ENCODE measurements at places on chromosomes 7 and 10. TPM values are rescaled to one million over a fixed set of nuclear protein-coding genes. Genes with fewer than 3 reads are reported as not detected.

GRCh38 chr10:47137311-47137851 is 162.6 kb upstream of the GDF10 start:
- no peak for DNase-seq

DNA sequence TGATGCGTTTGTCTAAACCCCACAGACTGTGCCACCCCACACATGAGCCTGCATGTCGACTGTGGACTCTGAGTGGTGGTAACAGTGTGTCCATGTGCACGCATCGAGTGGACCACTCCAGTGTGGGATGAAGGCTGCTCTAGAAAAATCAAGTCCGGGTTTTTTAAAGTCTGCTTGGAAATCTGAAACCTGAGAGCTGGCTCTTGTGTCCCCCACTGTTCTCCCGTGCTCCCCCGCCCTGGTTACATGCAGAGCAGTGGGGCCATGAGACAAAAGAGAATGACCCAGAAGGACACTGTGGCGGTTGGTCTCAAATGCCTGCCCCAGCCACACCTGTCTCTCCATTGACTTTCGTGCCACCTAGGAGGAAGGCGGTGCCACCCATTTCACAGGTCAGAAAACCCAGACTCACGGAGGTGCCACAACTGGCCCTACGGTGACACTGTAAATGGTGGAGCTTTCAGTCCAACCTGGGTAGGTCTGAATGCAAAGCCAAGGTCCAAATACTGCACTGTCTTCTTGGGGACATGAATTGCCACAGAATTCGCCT is 27.3 kb upstream of the PWWP2B start:
- no peak for DNase-seq

- DNase-seq: peak; percentile 33
These were observed 216.4 kb downstream of the HECW1 start for GRCh38 chr7:43328785-43329380.

DNA sequence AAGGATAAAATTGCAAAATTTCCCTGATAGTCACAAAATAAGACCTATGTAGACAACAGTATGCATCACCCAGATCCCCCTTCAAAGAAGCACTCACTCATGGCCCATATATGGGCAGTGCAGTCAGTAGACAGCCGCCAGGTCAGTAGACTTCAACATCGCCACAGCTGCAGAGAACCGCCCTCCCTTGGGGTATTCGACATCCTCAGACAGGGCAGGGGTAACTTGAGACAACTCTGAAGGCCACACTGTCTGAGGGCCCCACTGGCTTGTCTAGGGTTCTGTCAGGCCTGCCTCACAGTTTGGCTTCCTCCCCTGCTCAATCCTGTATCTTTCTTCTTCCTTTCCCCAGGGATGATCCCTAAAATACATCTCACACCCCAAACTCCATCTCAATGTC is 172.3 kb downstream of the IMMP2L start:
- DNase-seq: no peak

DNA sequence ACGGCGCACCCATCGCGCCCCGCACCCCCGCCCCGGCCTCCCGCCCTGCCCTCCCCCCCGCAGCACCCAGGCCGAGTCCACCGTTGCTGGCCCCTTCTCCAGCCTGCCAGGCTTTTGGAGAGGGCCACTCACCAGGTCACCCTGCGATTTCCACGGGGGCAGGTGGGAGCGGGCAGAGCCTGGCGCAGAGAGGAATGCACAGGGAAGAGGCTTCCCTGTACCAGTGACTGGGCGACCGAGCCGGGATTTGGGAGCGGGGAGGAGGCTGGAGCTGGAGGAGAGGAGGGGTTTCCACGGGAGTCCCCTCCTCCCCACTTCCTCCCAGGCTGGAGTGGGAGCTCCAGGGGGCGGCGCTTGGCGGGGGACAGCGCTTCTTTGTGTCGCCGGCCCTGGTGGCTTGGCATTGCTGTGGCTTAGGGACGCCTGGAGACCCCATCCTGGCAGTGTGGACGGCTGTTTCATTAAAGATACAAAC is 19.3 kb downstream of the TCAF1 start:
- peak; percentile 51 for DNase-seq

DNA sequence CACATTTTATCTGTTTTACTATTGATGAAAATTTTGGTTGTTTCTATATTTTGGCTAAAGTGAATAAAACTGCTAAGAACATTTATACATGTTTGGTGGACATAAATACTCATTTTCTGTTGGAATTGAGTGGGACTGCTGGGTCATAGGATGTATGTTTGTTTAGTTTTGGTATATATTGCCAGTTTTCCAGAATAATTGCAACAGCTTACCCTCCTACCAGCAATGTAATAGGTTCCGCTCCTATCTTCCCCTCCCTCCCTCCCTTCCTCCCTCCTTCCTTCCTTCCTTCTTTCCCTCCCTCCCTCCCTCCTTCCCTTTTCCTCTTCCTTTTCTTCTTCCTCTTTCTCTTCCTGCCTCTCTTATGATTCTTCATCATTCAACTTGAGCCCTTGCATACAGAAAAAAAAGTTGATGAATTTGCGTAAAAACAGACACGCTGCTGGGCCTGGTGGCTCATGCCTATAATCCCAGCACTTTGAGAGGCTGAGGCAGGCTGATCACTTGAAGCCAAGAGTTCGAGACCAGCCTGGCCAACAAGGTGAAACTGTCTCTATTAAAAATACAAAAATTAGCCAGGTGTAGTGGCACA is 23.5 kb downstream of the VKORC1L1 start:
- DNase-seq: no peak

DNA sequence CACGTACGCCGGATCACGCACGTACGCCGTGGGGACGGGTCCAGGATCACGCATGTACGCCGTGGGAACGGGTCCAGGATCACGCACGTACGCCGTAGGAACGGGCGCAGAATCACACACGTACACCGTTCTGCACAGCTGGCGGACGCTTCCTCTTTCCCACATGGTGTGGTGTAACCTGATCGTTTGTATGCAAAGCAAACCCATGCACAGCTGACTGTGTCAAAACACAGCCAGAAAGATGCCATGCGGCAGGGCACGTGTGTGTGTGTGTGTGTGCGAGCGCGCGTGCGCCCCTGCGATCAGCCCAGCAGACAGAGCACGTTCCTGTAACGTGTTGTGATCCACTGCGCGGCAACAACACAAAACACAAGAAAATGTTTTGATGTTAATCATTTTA is 573.6 kb downstream of the DNAJB6 start:
- peak; percentile 35 for DNase-seq

DNA sequence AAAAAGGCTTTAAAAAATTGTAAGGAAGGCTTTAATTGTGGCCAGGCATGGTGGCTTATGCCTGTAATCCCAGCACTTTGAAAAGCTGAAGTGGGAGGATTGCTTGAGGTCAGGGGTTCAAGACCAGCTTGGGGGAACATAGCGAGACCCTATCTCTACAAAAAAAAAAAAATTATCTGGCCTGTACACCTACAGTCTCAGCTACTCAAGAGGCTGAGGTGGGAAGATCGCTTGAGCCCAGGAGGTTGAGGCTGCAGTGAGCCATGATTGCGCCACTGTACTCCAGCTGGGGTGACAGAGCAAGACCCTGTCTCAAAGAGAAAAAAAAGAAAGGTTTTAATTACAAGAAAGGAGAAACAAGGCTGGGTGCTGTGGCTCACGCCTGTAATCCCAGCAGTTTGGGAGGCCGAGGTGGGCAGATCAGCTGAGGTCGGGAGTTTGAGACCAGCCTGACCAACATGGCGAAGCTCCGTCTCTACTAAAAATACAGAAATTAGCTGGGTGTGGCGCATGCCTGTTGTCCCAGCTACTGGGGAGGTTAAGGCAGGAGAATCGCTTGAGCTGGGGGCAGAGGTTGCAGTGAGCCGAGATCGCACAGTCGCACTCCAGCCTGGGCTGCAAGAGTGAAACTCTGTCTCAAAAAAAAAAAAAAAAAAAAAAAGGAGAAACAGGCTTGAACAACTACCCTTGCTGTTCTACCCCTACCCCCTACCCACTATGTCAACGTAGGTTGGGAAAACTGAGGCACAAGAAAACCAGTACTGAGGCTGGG is 83.7 kb downstream of the CARD11 start:
- no peak for DNase-seq

DNA sequence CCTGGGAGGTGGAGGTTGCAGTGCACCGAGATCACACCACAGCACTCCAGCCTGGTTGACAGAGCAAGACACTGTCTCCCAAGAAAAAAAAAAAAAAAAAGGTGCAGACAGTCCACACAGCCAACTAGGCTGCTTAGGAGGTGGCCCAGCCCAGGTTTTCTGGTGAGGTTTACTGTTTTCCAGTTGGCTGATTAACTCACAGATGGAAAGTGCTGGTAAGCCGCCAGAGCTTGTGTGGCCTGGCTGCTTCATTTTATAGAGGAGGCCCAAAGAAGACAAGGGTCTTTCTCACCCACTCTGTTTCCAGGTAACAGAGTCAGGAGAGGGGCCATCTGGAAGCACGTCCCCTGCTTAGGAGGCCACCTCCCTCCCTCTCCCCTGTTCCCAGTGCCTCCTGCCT is 6.2 kb downstream of the RHBDD2 start:
- DNase-seq: peak; percentile 48

DNA sequence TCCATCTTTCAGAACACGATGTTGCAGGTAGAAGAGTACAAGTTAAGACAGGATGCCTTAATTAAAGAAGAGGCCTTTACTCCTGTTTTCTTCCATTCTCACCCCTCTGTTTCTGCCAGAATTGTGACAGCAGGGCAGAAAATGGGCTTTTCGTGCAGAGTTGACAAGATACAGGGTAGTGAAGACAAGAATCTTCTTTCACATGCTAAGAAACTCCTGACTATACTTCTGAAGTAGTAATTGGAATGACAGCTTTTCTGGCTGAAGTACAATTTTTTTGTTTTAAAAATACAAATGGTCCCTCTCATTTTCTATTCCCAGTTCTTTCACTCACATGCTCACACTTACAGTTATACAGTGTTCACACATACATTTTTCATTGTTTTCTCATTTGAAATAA is 22.1 kb downstream of the HDAC9 start:
- DNase-seq: no peak

- peak; percentile 21 for DNase-seq
These were observed 57.2 kb downstream of the FAM171A1 start for GRCh38 chr10:15313843-15314242.

DNA sequence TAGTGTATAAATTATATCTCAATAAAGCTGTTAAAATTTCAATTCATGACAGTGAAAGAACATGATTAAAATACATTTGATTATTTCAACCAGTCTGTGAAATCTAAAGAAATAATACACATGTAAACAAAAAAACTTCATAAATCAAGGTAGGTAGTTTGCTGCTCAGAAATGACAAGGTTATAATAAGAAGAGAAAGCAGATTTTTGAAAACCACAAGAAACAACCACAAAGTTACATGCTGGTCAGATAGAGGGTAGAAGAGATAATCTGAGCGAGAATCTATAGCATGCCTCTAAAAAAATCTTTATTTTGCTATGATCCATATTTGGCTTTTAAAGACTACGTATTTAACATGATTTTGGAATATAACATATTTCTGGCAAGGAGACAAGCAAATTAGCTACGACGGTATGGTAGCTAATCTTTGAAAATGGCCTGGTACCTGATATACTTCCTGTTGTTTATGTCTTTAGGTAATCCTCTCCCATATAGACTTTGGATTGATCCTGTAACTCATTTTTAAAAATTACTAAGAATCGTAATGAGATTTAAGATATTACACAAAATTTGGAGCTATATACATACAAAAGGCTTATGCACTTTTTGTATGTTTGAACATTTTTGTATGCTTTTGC is 23.5 kb upstream of the VCL start:
- no peak for DNase-seq

DNA sequence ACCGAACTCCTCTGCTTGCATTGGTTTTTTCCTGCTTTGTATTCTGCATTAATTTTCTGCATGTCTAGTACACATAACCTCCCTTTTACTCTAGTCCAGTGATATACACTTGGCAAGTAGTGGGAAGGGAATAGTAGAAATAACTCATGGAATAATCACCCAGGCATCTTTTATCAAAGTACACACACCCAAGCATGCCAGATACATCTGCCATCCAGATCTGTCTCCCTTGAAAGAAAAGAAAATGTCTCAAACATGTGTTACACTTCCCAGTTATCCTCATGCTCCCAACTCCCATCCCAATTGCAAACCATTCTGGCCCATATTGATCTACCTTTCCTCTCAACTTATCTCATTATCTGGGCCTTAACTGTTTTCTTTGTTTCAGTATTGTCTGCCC is 79.0 kb downstream of the PHYHIPL start:
- DNase-seq: no peak

- no peak for DNase-seq
These were observed 697 bp upstream of the SNX13 start for GRCh38 chr7:17940951-17941431.

DNA sequence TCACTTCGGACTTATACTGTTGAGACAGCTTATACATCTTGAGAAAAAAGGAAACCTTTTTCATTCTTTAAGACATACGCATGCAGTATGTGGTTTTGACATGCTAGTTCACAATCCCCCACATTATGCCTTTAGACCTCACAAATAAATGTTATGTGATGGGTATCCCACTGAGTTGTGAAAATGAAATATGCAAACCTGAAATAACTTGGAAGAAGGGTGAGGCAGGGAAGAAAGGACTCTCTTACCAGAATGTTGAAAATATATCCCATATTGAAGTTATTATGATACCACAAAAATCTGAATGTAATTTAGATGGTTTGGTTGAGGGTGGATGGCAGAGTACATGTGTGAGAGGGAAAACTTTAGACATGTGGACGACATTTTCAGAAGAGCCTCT is 379.8 kb downstream of the BBS9 start:
- DNase-seq: no peak

GRCh38 chr7:95865716-95866371 is 93.5 kb downstream of the DYNC1I1 start:
- no peak for DNase-seq

DNA sequence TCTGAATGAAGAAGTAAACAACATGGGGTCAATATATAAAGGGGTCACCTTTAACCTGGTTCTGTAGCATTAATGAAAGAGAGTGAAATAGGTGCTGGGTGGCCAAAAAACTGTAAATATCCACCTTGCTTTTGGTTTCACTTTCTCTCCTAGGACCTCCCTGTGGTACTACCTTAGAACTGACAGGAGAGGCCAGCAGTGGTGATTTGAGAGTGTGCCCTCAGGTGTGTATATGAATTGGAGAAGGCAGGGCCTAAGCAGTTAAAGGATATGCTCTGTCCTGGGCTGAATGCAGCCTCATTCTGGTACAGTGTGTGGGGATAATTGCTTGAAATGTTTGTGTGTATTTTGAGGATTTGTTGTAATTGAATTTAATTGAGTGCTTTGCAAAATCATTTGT is 62.0 kb downstream of the BBS9 start:
- no peak for DNase-seq

DNA sequence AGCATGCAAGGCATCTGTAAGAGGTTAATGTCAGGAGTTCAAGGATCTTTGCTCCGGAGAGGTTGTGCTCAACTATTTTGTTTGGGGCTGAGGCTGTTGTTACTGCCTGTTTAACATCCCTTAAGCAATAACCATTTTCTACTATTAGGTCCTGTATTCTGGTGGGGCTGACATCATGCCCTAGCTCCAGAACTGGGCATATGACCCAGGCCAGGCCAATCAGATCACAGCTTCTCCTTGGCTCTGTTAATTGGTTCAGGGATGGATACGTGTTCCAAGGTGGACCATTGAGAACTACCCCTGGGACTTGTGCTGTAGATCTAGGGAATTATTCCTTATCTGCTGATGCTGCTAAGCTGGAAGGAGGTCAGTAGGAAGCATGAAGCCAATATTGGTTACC is 67.0 kb downstream of the SYPL1 start:
- DNase-seq: no peak

CHN2 gene
- total RNA-seq: 27.4 TPM

FAM25G gene
- 3.9 TPM for total RNA-seq

ADAMTS14 gene
- 0.93 TPM for total RNA-seq

ZNF365 gene
- 2.8 TPM for total RNA-seq

DPY19L1 gene
- total RNA-seq: 53.4 TPM

OLAH gene
- 6.1 TPM for total RNA-seq

DHTKD1 gene
- total RNA-seq: 28.8 TPM

ASZ1 gene
- 27.6 TPM for total RNA-seq

OPALIN gene
- total RNA-seq: not detected
